Dermis microvascular lymphatic vessel endothelial cell (primary cell): ENCODE measurements at places on chromosomes 2 and 18. TPM values are rescaled to one million over a fixed set of nuclear protein-coding genes. Genes with fewer than 3 reads are reported as not detected.

DNA sequence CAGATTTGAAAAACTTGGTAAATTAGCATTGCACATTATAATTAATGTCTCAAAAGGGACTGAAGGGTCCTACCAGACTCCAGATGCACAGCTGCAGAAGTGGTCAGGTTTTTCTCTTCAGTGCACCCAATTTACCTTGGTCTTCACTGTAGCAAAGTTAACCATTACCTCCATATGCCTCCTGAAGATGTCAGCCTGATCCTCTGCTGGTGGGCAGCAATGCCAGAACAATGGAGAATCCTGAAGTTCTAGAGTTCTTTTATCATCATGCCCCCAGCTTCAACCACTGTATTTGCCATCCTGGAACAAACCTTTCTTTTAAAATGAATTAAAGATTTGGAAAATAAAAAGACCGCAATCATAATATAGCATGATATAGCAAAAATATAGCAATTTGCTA lies 1774.8 kb upstream of the CELF4 start:
- no peak for DNase-seq

- no peak for DNase-seq
Observed at GRCh38 chr2:40430776-40431599, 20.9 kb downstream of the SLC8A1 start.

- DNase-seq, result no peak
Observed at GRCh38 chr2:101479328-101479727, 4.4 kb upstream of the RFX8 start.

DNA sequence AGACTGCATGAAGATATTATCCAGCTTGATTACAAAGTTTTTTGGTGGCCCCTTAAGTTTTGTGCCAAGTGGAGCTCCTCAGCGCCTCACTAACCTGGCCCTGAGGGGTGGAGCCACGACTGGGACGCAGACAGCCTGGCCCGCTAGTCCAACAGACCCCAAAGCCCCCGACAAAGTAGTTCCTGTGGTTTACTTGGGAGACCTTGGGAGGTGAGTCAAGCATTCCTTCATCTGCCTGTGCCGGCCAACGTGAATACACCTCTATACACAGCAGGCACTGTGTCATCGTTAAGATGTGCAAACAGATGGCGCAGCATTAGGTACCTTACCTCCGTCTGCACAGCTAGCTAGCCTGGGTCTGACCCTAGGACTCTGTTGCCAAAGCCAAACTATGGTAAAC lies 55.0 kb upstream of the LAMA1 start:
- DNase-seq, result no peak

GRCh38 chr2:13002536-13003331 lies 286.0 kb downstream of the TRIB2 start:
- DNase-seq, result peak; percentile 81

DNA sequence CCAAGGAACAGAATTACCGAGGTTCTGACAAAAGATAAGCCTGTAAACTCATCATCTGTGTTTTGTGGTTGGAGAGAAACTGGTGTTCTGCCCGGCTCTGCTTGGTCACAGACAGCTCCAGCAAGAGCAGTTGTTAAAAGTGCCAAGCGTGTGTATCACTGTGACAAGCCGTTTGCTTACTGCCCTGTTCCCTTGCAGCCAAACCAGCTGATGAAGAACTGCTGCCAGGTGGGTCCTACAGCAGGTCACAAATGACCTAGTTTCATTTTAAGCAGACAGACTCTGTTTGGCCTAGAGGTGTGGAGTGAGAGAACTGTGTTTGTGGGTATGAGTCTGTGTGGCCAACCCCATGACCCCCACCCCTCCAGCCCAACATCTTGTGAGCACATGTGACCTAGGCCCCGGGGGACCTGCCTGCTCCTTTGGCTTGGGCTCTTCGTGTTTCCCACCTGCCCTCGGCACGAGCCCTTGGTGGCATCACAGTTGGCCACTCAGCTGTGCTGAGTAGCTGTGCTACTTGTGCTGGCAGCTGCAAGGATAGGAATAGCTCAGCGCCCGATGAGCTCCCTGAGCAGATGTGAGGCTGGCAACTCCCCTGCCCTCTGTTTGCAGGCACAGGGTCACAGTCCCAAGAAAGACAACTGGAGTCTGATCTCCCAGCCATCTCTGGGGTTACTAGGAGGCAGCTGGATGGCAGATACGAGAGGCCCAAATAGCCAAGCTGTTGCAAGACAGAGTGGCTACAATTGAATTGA lies 9.7 kb downstream of the OXER1 start:
- DNase-seq, result no peak

The TMEM200C gene
- total RNA-seq, result under 0.01 TPM in 1 of 2 replicates, not detected in the other
